ENCODE measurements at places on chromosomes 16 and 17. TPM values are rescaled to one million over a fixed set of nuclear protein-coding genes. Genes with fewer than 3 reads are reported as not detected.

GRCh38 chr17:49361129-49361901 is 735 bp downstream of the ZNF652 start:
- peak; percentile 77 for DNase-seq

- DNase-seq, result no peak
Measured at GRCh38 chr17:63985387-63986140, 12.6 kb upstream of the PRR29 start.

DNA sequence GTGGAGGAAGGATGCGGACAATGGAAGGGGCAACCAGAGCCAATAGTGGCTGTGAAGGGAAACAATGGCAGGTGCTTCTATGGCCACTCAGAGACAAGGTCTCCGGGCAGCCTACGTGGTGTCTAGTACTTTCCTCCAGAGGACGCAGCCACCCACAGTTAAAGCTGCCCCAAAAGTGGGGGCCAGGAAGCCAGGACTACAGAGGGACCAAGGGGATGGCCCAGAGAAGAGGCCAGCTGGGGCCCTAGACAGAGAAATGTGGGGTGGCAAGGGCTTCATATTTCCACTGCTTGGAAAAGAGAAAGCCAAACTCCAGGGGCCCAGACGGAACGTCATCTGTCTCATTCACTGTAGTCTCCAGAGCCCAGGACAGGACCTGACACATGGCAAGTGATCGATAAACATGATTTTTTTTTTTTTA is 837 bp upstream of the PER1 start:
- DNase-seq, result no peak

- DNase-seq, result no peak
Measured at GRCh38 chr17:33574942-33575445, 281.9 kb upstream of the ASIC2 start.

DNA sequence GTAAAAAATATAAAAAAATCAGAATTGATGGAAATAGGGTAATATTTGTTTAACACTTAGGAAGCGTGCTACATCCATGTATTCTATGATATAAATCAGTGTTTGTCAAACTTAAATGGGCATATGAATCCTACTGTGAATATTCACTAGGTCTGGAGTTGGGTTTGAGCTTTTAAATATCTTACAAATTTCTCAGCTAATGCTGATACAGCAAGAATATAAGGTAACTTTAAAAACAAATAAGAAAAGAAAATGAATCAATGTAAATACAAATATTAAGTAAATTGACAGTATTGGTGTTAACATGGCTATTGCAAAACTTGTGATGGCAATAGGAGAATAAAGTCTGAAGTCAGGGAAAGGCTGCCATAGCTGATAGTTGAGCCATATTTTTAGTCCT is 3.6 kb downstream of the MYH13 start:
- DNase-seq, result no peak

DNA sequence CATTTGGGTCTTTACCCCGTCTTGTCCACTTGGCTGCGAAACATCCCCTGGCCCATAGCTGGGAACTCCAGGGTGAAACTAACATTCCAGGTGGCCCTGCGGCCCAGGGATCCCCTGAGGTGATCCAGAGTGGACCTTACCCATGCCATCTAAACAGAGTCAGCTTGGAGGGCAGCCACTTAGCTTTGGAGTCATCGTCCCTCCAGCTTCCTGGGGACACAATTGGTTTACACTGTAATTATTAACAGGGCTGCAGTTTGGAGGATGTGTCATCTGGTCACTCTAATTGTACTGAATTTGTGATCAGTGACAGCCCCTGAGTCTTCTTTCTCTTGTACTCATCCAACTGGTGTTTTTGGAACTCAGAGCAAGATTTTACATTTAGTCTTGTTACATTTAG is 149.9 kb downstream of the ENGASE start:
- no peak for DNase-seq

GRCh38 chr16:68985268-68985667 is 120.2 kb upstream of the HAS3 start:
- peak; percentile 4 for DNase-seq

GRCh38 chr16:5058476-5058875 is 7.3 kb downstream of the C16orf89 start:
- no peak for DNase-seq

- no peak for DNase-seq
Measured at GRCh38 chr17:82793974-82794630, 42.2 kb downstream of the TBCD start.

DNA sequence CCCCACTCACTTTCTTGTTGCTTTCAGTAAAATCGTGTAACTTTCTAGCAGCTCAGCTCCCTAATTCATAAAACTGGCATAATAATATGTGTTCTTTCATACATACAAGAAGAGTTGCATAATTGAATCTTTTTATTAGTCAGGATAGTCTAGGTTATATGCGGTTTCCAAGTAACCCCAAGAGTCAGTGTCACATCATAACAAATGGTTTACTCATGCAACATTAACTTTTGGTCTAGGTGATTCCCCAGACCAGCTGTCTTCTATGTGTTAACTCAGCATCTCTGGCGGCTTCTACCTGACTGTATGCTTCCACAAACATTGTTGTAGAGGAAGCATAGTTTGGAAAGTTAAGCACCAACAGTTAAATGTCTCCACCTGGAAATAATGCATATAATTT is 1000.4 kb downstream of the CDH11 start:
- peak; percentile 83 for DNase-seq

GRCh38 chr16:56190048-56190676 is 1.1 kb upstream of the GNAO1 start:
- DNase-seq, result no peak

DNA sequence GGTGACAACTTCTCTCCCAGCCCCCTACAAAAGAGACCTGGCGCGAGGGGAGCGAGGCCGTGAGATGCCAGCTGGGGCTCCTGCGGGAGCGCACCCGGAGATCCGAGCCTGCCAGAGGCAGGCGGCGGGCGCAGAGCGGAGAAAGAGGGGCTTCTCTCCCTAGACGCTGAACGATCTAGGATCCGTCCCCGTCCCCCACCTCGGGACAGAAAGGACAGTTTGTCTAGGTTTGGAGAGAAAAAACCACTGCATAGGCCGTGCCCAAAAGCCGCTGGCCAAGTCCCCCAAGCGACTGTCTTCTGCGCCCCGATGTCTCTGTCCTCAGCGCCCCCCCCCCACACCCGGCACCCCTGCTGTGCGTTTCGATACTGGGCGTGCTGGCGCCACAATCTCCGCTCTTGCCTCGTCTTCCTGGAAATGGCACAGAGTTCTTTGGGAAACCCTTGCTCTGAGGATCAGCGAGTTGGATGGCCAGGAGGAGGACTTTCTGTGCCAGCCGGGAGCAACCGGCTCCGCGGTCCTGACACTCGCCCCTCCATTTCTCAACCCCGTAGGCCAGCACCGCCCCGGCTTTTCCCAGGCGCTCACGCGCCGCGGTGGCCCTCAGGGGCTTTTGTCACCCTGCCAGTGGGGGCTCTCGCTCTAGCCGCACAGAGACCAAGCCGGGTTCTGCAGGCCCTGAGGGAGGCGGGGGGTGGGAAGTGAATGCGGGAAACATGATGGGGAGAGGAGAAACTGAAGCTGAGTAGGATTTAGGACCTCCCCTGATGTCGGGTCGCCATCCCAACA is 1.0 kb downstream of the SSTR2 start:
- DNase-seq, result no peak

DNA sequence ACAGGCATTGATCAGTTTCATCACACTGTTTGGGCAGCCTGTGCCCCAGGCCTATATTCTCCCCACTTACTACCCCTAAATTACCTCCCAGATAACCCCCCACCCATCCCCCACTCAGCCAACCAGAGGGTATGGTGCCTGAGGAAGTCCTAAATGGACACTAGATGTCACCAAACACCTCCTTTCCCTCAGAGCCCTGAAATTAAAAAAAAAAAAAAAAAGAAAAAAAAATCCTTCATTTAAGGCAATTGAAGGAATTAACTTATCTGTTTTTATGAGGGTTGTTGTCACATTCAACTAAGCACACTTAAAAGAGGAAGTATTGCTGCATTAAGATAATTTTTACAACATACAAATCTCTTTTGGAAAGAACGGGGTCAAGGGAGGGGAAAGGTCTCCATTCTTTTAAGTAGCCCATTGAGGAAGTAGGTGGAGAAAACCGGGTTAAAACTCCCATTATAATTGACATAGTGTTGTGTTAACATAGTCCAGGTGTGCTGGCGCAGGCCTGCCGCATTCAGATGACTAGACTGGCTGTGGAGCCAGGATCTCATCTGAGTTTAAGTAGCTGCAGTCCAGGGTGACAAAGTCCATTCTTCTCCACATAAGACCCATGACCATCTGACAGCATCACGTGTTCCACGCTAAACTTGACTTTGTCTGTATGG is 46.3 kb downstream of the SNX11 start:
- peak; percentile 64 for DNase-seq

DNA sequence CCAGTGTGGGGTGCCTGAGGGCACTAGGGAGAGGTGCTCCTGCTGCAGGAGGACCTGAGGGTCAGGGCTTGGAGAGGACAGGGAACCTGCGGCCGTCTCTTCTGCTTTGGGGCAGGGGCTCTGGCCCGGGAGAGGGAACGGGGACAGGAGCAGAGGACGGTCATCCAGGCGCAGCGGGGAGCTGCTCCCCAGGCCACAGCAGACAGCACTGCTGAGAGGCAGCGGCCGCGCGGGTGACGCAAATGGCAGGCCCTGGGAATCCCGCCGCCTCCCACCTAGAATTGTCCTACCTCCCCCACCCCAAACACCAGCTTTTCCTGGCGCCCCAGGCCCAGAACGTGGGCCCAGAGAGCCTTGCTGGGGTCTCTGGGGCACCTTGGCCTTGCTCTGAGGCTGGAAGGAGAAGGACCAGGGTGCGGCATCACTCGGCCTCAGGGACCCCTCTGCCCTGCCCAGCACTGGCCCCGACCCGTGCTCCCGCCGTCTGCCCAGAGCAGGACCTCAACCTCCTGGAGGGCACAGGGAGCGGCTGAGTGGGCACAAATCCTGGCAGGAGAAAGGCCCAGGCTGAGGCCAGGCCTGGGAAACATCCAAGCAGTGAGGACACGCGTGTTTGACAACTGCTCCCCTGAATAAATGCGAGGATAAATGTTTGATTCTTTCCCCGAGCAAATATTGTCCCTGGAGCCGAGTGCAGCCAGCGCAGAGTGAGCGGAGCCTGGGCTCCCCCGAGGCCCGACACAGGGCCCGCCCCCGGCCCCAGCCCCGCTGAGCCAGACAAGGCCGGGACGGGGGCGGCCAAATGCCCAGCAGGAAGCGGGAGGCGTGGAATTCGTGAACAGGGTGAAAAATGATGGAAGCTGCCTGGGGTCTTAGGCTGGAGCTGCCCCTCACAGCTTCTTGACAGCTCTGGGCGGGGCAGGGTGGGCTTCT is 8.5 kb downstream of the SSTR5 start:
- DNase-seq, result no peak

DNA sequence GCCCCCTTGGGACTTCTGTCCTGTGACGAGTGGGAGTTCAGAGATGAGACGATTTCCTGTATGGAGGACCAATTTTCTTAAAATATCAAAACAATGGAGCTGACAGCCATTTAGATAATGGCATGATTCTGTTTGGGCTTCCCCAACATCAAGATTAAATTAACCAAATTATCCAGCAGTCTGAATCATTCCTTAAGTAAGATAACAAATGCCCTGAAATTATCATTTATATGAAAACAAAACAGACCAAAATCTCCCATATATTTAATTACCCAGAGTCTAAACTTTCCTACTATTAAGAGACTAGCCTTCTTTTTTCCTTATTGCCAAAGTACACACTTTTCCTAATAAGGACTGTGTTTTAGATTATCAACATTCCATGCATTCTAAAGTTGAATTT is 550.1 kb upstream of the PSMD7 start:
- no peak for DNase-seq

- peak; percentile 97 for DNase-seq
Measured at GRCh38 chr17:15351925-15352324, 10.5 kb upstream of the TEKT3 start.

GRCh38 chr16:3856367-3857141 is 24.0 kb downstream of the CREBBP start:
- DNase-seq, result no peak

DNA sequence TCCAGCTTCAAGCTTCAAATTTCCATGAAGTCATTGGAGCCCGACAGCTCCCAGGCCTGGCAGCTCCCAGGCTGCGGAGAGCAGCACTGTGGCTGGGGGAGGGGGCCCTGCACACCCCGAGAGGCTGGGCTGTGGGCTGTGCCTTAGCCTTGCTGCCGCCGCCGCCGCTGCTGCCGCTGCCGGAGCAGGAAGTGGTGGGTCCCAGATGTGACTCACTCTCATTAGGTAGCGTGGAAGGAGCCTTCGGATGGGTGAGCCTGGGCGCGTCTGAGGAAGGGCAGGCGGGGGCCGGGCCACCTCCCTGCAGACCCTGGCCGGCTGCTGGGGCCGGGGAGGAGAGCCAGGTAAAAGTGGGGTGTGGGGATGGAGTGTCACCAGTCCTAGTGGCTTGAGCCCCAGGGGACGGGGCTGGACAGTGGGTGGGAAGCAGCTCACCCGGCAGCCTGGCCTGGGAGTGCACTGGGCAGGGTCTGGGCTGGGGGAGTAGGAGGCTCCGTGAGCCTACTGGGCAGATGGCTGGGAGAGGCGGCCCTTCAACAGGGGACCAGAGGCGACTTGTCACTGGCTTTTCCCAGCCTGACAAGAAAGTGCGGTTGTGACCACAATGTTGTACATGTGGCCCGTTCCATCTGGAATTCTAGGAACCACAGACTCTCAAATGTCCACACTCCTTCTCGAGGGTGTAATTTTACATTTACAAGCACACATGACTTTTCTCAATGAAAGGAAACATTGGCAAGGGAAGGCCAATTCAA is at the start of gene ADCY7:
ADCY7 (plus strand) TSS at position 215 of the 755 bp plus-strand sequence. CDS start 21,629 bp downstream, outside the sequence.
- DNase-seq, result no peak

- peak; percentile 75 for DNase-seq
Measured at GRCh38 chr17:45018848-45019711, 32.4 kb downstream of the DCAKD start.

GRCh38 chr17:45441526-45442310 is 9.0 kb upstream of the ARHGAP27 start:
- DNase-seq, result no peak

Gene HOXB4
- total RNA-seq, result 0.22 TPM

Gene RGS9
- 2.7 TPM for total RNA-seq

Gene HSD17B1
- total RNA-seq, result 0.86 TPM

Gene GSG1L
- total RNA-seq, result not detected

Gene PHOSPHO1
- total RNA-seq, result 1.7 TPM

Gene TEKT1
- not detected for total RNA-seq

Measured in PC-3 (cell line).